ENCODE measurements at places on chromosomes 7 and 10.

GRCh38 chr10:127738512-127739424 is 1.8 kb downstream of the FOXI2 start:
- no peak for DNase-seq

DNA sequence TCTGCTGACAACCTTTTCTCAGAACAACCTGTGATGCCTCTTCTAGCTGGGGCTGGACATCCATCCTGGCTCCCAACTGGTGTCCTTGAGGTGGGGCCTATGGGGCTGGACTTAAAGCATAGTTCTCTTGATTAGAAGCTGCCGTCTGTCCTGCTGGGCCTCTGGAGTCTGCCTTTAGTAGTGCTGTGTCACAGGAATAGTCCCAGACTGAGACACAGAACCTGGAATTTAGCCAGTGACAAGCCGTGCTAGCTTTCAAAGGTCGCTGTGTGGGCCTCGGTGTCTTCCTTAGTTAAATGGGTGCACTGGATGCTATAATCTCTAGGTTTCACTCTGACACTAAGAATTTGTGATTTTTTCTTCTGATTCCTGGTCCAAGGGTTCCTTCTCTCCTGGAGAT is 41.2 kb downstream of the GPR141 start:
- no peak for DNase-seq

DNA sequence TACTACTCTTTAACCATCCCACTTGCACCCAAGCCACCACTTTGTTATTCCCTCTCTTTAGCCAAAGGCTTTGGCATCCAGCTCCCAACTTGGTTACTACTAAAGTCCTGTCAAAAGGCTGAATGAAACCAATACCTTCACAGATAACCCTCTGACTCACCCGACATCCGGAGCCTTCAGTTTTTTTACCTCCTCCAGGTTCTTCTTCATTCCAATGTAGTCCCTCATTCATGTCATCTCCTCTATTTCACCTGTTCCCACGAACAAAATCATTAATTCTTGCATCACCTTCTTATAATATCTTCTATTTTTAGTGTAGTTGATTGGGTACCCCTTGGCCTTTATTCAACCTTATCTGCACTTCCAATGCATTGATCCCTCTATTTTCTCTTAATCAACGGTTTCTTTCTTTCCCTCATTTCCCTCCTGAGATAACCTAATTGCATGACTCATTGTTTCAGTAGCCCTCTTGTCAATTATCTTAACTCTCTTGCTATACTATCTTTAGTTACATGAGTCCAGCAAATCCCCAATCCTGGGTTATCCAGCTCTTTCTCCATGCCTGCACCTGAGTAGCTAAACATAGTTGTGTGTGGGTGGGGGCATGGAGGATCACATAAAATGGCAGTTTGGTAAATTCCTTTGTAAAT is 87.2 kb upstream of the COL1A2 start:
- DNase-seq, result no peak

DNA sequence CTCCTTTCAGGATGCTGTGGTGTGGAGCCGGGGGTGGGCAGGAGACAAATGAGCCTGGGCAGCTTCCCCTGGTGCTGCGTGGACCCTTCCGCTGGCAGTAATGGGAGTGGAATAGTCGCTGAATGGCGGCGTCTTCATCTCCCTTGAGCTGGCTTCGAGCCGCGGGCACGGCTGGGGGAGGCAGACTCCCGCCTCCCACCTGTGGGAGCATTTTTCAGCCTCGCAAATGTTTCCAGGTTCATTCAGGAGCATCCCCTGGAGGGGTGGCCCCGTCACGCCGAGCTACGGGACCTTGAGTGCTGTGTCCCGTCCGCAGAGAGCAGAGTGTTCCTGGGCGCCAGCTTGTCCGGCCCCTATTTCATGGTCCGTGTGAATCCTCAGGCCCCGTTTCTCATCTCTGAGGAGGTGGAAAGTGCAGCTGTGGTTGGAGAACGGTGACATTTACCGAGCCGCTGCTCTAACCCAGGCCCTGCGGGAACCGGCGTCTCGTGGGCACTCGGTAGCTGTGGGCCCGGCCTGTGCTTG is 18.1 kb downstream of the FAM20C start:
- DNase-seq, result no peak

DNA sequence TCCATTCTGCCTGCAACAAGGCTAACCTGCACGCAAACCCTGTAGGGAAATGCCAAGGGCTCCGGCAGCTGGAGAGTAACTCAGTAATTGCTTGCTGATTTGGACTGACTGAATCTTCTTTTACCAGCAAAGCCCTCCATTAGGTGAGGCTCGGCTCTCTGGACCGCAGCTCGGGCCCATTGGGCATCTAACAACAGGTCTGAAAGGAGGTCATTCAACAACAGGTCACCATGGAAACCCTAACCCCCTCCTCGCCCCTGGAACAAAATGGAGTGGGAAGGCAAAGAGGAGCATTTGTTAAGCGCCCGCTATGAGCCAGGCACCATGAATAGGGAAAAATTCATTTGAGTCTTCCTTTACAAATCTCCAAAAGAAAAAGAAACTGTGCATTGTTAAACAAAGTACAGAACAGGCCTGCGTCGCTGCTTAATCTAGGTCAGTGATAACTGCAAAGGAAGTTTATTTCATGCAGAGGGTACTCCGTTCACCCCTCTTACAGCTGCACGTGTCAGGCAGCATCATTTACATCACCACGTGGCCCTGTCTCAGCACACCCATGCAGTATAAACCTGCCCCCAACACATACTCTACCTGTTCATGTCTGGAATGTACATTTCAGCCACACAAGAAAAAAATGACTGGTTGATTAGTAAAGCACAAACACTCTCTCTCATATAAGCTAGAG is 248.8 kb upstream of the NEBL start:
- no peak for DNase-seq
